ENCODE measurements at places on chromosomes 5 and 9.
A peak's percentile ranks its signal among the peaks of the same experiment; 100 is the strongest.

DNA sequence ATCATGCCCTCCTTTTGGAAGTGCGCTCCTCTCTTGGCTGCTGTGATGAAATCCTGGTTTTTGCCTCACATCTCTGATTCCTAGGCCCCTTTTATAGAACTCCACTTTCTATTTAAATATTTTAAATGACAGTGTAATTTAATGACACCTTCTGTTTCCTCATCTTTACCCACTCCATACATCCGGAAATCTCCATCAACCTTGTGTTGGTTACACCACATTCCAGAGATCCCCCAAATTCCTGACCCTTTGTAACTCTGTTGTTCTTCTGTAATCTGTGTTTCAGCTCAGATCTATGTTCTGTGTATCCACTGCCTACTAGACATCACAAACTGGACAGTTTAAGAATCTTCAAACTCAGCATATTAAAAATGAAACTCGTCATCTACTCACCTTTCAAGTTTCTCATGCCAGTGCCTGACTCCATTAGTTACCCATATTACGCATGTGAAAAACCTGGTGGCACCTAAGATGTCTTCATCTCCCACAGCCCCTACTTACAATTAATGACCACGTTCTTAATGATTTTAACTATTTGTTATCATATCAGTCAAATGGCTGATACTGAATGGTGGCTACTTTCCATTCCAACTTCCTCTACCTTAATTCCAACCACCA lies 25.1 kb downstream of the PARP8 start:
- no peak for DNase-seq

DNA sequence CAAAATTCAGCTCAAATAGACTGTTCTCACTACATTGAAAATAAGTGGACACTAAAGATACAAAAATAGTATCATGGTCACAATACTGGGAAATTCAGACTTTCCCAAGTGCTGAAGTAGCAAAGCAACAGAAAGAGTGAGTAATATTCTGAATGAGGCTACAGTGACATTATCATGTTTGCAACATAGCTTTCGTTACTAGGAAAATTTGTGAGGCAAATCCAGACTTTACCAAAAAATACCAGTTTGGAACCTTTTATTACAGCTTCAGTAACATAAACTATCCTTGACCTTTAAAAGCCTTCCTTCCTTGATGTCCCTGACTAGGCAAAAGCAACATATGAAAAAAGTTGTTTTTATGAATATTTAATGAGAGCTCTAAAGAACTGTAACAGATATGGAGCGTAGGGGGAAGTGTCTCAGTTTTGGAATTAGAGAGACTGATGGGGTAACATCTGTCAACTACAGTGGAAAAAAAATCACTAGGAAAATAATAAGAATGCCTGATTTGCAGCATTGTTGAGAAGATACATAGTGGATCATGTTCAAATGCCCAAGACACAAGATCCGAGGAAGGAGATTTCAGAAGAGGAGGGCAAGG lies 312.9 kb downstream of the ADGRV1 start:
- DNase-seq = no peak

GRCh38 chr9:116087246-116087645 lies 66.3 kb upstream of the PAPPA start:
- DNase-seq = no peak

GRCh38 chr9:103985077-103985476 lies 109.0 kb upstream of the SMC2 start:
- no peak for DNase-seq

DNA sequence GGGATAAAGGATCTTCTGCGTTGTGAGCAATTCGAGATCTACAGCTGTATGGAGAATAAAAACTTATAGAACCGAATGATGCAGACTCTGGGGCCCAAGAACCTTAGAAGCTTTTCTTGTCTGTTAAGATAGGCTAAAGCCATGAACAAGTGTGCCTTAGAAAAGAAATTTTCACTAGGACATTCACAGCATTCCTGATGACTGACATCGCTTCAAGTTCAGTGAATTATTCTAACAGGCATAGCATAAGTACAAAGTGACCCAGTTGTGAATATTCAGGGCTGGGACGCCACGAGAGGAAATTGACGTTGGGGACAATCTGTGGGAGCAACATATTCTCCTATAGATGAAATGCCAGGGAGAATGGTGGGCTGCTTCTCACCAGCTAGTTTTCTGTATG lies 32.0 kb upstream of the PANK3 start:
- DNase-seq = no peak

DNA sequence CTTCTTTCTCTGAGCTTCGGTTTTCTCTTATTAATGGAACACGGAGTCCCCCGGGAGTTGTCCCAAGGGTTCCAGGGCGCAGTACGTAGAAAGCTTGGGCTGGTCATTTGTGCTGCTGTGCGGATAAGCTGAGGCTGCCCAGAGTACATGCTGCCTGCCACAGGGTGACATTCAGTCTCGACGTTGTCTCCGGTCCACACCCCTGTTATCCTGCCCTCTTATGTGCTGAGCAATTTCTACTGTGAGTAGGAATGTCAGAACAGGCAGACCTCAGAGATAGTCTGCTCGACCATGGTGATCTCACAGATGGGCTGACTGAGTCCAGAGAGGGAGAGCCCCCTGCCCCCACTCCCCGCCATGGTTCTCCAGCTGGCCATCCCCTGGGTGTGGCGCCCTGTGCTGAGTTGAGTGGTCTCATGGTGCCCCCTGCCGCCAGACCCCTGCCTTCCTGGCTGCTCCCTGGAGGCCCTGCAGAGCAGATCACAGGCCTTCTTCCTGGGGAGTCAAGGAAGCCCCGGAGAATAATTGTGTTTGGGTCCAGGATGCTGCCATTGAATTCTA lies 124.0 kb downstream of the RGS3 start:
- DNase-seq = peak; percentile 5

- DNase-seq = no peak
These were observed 75.2 kb downstream of the AOPEP start for GRCh38 chr9:94801681-94802080.

GRCh38 chr9:35996358-35996970 lies 38.5 kb upstream of the OR2S2 start:
- DNase-seq = no peak

DNA sequence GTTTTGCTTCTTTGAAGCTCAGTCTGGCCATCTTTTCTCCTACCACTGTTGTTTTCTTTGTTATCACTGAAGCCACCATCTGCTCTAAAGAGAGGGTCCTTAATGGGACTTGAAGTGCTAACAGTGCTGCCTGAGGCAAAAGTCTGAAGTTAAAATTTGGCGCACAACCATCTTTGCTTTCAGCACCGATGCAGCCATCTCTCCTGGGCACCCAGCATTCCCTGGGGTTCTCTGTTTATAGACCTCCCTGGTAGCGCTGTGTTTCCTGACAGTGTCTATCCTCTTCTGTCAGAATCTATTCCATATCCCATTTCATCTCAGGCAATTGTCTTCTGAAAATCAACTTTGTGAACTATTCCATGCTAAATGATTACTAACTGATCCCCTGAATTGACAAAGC lies 491.5 kb upstream of the MPDZ start:
- no peak for DNase-seq

- DNase-seq = no peak
These were observed 81.9 kb downstream of the MAP1B start for GRCh38 chr5:72189146-72189545.

DNA sequence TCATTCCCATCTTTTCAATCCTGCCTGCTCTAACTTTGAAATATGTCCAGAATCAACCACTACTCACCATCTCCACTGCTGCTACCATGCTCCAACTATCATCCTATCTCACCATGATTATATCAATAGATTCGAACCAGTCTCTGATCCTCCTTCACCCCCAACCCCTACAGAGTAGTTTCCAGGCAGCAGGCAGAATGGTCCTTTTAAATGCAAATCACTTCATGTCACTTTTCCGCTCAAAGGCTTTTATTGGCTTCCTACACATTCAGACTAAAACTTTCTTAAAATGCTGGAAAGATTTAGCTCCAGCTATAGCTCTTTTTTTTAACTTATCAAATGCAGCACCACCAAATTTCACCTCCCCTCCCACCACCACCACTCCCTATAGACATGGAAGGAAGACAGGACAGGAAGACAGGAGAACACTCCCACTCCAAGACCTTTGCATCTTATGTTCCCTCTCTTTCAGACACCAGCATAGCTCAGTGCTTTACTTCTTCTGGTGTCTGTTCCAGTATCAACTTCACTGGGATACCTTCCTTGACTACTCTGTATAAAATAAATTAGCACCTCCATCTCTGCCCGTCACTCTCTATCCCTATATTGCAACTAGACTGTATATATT lies 9.9 kb upstream of the PPP2R2B start:
- DNase-seq = no peak

DNA sequence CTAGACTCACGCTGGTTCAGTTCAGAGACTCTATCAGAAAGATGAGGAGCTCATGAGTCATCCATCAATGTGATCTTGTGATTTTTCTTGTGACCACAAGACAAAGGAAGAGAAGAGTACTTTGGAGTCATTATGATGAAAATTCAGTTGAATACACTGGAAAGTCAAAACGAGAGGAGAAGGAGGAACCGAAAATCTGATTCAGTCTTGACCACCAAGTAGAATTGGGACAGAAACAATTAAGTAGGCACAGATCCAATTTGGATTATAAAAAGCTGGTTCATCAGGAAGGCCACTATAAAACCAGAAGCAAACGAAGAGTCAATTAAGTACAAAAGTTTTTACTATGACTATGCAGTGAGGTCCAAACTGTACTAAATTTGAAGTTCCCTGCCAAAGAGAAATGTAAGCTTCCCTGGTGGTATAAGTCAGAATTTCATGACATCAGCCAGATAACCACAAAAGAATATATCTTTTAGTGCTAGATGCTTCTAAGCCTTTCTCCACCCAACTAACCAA lies 90.9 kb downstream of the THBS4 start:
- no peak for DNase-seq

DNA sequence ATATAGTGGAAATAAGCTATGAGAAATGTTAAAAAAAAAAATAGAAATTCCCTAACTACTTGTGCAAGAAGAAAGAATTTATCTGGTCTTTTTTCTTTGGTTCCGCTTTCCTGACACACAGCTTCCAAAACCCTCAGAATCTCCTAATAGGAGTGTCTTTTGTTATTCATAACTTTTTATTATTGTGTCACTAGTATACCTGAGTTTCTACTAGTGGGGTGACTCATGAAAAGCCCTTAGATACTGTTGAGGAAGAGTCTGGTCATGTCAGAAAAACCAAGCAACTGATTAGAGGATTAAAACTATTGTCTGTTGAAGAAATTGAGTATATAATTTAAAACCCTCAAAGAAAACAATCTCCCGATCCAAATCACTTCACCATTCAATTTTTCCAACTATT lies 152.8 kb upstream of the IFNE start:
- DNase-seq = no peak

GRCh38 chr9:28086881-28087280 lies 513.6 kb upstream of the C9orf72 start:
- DNase-seq = no peak

DNA sequence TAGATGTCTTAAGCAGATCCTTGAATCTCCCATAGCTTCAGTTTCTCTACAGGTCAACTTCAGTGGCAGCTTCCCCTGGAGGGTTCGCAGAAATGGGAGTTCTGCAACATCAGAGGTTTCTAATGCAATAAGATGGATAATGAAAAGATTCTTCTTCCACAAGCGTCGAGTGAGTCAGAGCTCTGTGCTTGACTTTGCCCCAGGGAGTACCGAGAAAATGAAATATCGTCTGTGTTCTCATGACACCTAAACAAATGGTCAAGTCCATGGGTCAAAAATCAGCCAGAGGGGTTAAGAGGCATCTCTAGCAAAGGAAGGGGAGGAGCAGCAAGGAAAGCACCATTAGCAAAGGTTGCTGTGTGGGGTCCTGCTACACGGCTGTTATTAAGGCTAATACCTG lies 3.2 kb upstream of the ADRA1B start:
- DNase-seq = no peak

DNA sequence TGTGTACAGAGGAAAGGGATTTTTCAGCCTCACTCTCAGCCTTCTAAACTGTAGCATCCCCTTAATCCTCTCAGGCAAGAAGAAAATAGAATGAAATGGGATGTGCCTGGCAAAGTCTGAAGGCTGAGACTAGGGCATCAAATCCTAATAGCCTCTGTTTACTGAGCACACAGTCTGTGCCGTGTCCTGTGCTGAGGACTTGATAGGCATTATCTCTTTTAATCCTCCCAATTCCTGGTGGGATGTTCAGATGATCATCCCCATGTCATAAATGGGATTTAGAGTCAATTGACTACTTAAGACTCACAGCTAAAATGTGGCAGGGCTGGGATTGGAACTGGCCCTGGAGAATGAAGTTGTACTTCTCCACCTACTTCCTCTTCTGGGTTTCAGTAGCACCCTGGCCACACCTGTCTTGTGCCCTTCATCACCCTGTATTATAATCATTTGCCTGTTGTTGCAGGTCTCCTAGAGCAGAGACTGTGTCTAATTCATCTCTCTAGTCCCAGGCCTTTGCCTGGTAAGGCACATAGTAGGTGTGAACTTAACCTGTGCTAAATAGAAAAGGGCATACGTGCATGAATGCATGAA lies 81.0 kb downstream of the WWC1 start:
- DNase-seq = no peak

DNA sequence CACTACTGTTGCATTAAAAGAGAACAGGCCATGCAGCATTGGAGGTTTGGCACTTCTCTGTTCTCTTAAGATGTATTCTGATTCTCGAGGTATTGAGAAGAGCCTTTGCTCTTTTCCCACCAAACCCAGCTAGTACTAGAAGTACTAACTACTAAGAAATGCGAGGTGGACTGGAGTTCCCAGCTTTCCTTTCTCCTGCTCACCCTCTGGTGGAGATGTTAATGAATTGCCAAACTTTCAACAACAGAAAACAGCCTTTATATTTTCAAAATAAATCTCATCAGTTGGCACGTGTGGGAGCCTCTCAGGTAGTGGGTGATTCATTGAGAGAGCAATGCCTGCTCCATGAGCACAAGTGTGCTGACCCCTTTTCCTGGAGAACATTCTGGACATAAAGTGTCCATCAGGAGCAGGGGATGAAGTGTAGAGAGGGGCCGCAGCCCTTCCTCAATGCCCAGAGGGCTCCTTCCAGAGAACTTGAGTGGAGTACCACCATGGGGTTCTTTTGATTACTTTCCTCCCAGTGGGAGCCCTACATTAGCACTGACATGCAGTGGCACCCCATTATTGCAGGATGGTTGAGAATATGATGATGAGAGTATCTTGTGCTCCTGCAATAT lies 45.7 kb downstream of the TMEM174 start:
- no peak for DNase-seq

DNA sequence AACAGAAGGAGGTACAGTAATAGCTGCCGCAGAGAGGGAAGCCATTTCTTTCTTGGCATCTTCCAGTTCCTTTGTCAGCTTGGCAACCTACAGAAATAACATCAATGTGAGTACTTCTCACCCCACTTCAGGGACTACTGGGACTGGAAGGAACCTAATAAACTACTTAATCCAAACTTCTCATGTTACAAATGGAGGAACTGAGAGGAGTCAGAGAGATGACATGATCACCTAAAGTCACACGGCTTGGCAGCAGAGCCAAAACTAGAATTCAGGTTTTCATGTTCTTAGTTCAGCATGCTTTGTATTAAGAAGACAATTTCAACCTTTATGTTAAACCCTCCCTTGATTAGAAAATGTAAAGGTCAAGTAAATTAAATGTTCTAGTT lies 44.7 kb downstream of the DIAPH1 start:
- DNase-seq = no peak

Data from activated CD4-positive, alpha-beta T cell treated with anti-CD3 and anti-CD28 coated beads, Interleukin-2, amount 50 U/mL, for 1 hour (primary cell).